ENCODE measurements at places on chromosomes 3 and 15. TPM values are rescaled to one million over a fixed set of nuclear protein-coding genes. Genes with fewer than 3 reads are reported as not detected.

The CAMK2N2 gene
- total RNA-seq: 0.29 TPM

The MYH15 gene
- 0.20 TPM for total RNA-seq

The FBLN2 gene
- 52.7 TPM for total RNA-seq

DNA sequence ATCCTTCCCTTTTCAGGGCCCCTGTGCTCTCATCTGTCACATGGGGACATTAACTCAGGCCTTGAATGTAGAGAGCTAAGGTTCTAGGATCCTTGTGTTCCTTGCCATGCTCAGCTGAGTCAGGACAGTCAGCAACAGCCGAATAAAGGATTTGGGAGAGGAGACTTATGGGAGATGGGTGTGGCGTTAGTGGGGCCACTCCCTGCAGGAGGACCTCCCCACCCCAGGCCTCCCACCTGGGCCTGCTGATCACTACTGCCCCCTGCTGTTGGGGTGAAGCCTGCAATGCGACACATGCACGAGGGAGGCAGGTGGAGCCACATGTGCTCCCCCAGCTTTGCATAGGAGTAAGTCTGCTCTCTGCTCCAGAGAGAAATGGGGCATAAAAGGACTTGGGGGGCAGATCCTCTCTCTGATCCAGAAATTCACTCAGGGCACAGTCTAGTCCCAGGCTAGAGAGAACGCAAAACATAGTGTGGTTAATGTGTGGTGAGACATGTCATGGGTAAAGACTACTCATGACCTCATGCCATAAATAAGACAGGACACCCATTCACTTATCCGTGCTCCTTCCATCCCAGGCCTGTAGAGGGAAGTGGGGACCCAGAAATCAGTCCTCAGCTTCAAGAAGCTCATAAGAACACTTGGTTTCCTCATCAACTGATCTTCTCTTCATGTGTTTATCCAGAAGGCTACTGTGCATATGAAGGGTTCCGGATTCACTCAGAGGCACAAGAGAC, 19.4 kb downstream of the RBP1 start:
- peak; percentile 63 for DNase-seq

DNA sequence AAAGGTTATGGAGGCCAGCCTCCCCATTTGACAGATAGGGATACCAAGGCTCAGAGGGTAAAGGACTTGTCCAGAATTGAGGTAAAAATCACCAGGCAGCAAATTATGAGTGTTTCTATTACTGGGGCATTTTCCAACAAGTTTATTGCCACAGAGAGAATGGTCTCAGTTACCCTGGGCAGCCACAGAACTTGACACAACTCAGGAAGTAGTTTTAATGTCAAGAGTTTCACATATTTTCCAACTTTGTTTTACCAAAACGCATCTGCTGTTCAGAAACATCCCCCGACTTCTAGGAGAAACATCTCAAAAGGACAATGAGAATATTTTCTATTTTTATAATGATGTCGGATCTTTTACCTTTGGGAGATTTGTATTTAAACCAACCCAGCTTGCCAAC, 107.5 kb upstream of the MRPS22 start:
- no peak for DNase-seq

The RLBP1 gene
- not detected for total RNA-seq

The EFHB gene
- 1.6 TPM for total RNA-seq

DNA sequence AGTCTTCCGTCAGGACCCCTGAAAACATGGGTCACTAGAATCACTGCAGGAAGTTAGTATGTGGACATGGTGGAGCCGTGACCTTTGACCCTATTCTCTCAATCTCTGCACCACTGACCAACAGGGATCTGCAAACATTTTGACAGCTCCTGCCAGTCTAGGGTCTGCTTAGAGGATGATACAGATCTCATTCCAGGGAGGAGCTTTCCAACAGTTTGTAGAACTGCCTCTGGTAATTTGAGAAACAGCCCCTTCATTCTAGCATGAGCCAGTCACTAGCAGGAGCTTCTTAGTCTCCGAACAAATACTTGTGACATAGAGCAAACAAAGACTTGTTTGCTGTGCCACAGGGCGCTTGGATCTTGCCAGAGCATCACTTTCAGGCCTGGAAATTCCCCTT, 270.3 kb upstream of the CFAP20DC start:
- DNase-seq: peak; percentile 11

DNA sequence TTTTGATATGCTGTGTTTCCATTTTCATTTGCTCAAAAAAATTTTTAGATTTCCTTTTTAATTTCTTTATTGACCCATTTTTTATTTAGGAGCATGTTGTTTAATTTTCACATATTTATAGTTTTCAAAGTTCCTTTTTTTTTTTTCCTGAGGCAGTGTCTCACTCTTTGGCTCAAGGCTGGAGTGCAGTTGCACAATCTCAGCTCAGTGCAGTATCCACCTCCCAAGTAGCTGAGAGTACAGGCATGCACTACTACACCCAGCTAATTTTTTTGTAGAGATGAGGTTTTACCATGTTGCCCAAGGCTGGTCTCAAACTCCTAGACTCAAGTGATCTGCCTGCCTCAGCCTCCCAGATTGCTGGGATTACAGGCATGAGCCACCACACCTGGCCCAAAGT, 36.2 kb downstream of the PFN2 start:
- peak; percentile 26 for DNase-seq

- peak; percentile 86 for DNase-seq
Observed at GRCh38 chr15:57551715-57552677, 39.7 kb upstream of the MYZAP start.

DNA sequence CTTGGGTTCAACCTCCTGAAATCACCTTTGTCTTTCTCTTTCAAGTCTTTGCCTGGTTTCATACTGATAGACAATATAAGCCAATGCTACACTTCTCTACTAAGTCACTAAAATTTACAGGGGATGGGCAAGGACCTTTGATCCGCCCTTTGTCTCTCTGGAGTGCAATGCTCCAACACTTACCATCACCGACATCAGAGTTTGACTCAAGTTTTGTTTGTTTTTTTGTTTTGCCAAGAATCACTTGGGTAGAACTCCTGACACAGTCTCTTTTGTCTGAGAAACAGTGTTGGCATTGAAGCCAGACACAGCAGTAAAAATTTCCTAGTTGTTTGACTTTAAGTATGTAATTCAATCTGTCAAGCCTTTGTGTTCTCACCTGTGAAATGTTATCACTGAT, 29.3 kb downstream of the NFKBIZ start:
- no peak for DNase-seq

GRCh38 chr3:11236588-11237461, 35.4 kb upstream of the ATG7 start:
- DNase-seq: peak; percentile 54

DNA sequence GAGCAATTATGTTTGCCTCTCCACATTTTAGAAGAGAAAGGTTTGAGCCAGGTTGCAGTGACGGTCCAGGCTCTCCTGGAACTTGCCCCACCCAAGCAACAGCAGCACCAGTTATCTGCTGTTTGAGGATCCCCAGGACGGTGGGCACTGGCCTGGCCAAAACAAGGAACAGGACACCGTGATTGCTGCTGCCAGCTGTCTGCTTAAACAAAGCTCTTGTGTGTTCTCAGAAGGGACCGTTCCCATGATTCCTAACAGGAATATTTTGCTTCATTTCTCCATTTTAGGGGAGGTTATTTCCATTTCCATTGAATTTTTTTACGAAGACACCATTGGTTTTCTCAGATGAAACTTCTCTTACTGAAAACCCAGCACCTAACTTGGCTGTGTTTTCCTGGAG, 66.4 kb upstream of the RPL35A start:
- no peak for DNase-seq

- DNase-seq: no peak
Observed at GRCh38 chr15:85091990-85092389, 110.3 kb downstream of the PDE8A start.

The IGF2BP2 gene
- total RNA-seq: 29.2 TPM

DNA sequence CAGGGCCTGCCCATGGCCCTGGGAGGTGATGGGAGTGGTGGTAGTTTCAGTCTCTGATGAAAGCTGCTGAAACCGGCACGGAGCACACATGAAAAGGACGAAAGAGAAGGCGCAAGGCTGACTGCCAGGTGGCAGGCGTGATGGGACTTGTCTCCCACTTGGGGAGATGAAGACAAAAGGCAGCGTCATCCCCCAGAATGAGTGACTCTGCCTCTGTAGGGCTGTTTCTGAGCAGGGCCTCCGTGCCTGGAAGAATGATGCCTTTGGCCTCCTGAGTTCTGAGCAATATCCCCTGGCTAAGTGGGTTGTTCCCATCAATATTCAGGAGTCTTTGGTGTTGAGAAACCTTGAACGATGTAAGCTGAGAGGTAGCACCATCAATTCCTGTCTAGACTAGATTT, 237.8 kb downstream of the OPA1 start:
- DNase-seq: no peak

DNA sequence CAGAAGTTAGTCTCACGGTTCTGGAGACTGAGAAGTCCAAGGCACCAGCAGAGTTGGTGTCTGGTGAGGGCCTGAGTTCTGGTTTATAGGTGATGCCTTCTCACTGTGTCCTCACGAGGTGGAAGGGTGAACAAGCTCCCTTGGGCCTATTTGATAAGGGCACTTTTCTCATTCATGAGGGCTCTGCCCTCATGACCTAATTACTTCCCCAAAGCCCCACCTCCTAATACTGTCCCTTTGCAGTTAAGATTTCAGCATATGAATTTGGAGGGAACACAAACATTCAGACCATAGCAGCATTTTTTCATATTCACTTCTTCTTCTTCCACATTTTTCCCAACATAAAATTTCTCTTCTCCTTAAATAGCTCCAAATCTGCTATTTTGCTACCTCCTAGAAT, 41.5 kb downstream of the TMEM41A start:
- DNase-seq: no peak

- DNase-seq: no peak
Observed at GRCh38 chr3:97949743-97950142, 22.5 kb downstream of the RIOX2 start.

The LRRIQ4 gene
- not detected for total RNA-seq

- DNase-seq: peak; percentile 87
Observed at GRCh38 chr15:52392008-52392687, 96.5 kb upstream of the MYO5C start.

- DNase-seq: no peak
Observed at GRCh38 chr3:55621648-55622047, 134.5 kb upstream of the WNT5A start.

The CCDC9B gene
- 8.5 TPM for total RNA-seq

The NPAP1 gene
- total RNA-seq: not detected

DNA sequence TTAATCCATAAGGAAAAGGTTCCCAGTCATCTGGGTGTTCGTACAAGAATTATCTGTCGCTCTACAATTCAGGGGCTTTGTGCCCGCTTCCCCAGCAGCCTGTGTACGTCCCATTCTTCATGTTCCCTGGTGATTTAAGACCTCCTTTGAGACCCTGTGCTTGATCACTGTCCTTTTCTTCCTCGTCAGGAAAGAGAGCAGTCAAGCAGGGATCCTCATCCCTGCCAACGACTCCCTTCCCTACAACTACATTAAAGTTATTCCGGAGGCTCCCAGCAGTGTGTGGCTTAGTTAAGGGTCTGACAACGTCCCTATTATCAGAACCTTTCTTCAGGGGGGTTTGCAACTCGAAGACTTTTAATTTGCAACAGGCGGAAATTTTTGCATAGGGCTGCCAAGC, 175.7 kb downstream of the FOXP1 start:
- DNase-seq: no peak

- no peak for DNase-seq
Observed at GRCh38 chr3:1348547-1348946, 255.7 kb downstream of the CNTN6 start.

DNA sequence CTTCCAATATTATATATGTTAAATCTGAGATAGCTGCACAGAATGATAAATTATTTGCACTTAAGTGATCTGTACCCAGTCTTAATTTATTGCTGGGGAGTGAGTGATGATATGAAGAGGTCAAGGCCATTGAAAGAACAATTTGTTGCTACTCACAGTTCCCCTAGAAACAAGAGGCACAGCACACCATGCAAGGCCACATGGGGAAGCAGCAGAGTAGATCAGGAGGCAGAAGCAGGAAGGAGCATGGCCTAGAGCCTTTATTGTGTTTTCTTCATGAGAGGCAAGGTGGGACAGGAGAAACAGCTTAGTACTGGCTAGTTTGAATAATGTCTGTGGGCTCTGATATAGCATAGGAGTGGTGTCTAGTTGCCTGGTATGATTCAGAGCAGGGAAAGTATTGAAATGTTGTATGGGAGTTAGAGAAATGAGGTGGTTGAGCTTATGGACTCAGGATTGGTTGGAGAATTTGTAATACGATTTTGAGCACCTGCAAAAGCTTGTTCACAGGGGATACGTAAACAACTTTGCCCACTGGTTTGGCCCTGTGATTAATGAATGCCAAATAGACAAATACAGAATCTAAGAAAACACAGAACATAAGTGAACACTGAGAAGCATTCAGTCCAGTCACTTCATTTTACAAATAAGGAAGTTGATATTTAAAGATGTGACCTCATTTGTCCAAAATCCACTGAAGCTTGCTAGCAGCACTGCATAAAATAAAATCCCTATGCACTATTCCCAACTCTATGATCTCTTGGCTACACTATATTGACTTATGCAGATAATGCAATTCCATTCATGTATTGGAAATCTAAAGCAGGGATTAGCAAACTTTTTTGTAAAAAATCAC, 71.7 kb downstream of the TMCO5A start:
- no peak for DNase-seq

DNA sequence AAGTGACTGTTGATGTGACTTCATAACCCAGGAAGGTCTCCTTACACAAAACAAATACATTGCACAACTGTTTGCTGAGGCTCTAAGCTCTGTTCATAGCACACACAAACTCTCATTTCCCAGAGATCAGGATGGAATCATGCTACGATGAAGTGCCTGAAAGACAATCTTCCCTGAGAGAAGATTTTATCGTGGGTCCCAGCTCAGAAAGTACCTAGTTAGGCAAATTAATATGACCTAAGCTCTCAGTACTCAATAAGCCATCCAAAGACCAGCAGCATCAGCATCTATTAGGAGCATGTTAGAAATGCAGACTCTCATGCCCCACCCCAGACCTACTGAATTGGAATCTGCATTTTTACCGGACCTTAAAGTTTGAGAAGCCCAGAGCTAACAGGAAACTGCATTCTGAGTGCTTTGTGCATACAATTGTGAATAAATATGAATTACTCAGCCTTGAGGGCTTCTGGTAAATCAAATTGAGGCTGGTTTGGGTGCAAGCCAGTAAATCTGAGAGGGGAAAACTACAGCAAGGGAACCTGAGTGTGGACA, 161.5 kb upstream of the C2CD4B start:
- DNase-seq: no peak

GRCh38 chr3:47337656-47338055, 43.2 kb upstream of the PTPN23 start:
- no peak for DNase-seq

The C3orf49 gene
- total RNA-seq: not detected

The EID1 gene
- 414 TPM for total RNA-seq

DNA sequence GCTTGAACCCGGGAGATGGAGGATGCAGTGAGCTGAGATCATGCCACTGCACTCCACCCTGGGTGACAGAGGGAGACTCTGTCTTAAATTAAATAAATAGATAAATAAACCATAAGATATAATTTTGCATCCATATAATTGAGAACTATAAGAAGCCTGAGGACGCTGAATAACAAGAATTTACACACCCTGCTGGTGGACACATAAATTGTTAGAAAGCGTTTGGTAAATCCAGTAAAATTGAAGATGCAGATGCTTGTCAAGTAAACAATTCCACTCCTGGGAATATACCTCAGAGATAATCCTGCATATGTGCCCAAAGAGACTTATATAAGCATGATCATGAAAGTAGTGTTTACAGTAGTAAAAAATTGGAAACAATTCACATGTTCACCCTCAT, 41.7 kb downstream of the TTC23 start:
- DNase-seq: no peak

GRCh38 chr3:43388915-43389314, 102.6 kb downstream of the SNRK start:
- DNase-seq: no peak

GRCh38 chr15:34241376-34242330, 16.8 kb downstream of the EMC4 start:
- peak; percentile 32 for DNase-seq

Measured in RPMI7951 (cell line).